HepG2 (cell line): ENCODE measurements at places on chromosomes 13 and 19. TPM values are rescaled to one million over a fixed set of nuclear protein-coding genes. Genes with fewer than 3 reads are reported as not detected.

CEACAM16 gene
- not detected in 2 replicates for total RNA-seq

NTN5 gene
- not detected in 2 replicates for total RNA-seq

DNA sequence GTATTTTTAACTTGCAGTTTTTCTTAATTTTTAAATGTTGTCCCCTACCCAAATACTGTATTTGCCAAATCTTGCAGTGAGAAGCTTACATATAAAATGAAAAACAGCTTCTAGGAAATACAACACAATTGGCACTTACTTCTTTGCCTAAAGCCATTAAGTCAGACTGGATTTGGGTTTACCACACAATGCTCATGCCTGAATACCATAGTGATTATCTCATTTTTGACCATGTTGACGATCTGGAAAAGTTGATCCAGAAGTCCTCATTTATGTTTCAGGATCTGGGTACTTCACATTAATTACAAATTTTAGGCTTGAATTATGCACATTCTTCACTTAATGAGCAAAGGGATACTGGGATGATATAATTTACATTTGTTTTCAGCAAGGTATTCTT, 2.4 kb downstream of the RNF6 start:
- no peaks in the 10 kb centered on the region; the same call in 2 of the 3 replicates for H3K27me3 ChIP-seq
- H3K36me3 ChIP-seq = peaks cover 22% of the 10 kb centered on the region

GRCh38 chr19:44212866-44213346, 574 bp downstream of the ZNF227 start:
- H3K4me3 ChIP-seq = peak overlapping the region; percentile 100
- DNase-seq = peak; percentile 1
- peak overlapping the region; percentile 58 for H3K27ac ChIP-seq
- H3K36me3 ChIP-seq = peaks cover 2% of the 10 kb centered on the region; the same call in 1 of the 2 replicates

DNA sequence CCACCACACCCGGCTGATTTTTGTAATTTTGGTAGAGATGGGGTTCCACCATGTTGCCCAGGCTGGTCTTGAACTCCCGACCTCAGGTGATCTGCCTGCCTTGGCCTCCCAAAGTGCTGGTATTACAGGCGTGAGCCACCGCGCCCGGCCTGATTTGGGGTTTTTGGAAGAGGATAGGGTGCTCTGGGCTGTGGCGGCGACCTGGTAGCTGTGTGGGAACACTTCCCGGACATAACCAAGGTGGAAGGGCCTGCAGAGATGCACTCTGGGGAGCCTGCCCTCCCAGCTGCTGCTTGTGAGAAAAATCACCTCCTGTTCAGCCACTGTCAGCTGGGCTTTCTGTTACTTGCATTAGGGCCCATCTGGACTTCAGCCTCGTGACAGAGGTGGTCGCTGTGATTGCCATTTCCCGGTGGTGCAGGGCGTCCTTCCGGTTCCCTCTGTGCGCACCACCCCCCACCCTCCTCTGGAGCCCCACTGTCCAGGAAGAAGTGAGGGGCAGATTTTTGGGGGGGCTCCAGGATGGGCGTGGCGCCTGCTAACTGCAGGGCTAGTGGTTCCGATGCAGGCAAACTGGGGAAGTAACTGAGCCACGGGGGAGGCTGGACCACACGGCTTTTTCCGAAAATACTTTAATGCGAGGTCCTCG, 7.5 kb downstream of the IL4I1 start:
- no peaks in the 10 kb centered on the region; the same call in 1 of the 2 replicates for H3K27me3 ChIP-seq
- peaks cover 8% of the 10 kb centered on the region; the same call in 2 of the 3 replicates for H3K36me3 ChIP-seq
- no peak overlapping the region for H3K27ac ChIP-seq
- H3K4me3 ChIP-seq = no peak overlapping the region

KASH5 gene
- not detected in 2 replicates for total RNA-seq

DNA sequence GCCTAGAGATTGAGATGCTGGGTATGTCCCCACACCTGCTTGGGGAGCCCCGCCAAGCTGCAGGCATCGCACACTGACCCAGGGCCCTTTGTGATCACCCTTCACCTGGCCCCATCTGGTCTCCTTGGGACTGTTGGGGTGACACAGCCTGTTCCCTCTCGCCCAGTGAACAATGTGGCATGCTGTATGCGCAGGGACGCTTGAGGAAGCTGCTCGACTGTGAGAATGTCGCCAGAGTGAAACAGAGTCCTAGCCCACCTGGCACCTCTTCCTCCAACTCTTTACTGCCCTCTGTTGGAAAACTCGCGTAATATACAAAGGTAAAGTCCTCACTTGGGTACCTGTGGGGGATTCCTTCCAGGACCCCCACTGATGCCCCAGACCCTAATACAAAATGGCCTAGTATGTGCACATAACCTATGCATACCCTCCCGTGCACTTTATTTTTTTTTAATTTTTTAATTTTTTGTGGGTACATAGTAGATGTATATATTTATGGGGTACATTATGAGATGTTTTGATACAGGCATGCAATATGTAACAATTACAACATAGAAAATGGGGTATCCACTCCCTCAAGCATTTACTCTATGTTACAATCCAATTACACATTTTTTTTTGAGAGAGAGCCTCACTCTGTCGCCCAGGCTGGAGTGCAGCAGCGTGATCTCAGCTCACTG, 9.0 kb downstream of the BLOC1S3 start:
- no peaks in the 10 kb centered on the region for H3K27me3 ChIP-seq
- no peak overlapping the region for H3K27ac ChIP-seq
- DNase-seq = peak; percentile 49
- peaks cover 29% of the 10 kb centered on the region for H3K4me1 ChIP-seq
- H3K4me3 ChIP-seq = peak overlapping the region; percentile 43; the same call in 1 of the 2 replicates
- no peaks in the 10 kb centered on the region for H3K36me3 ChIP-seq

RFPL4A gene
- not detected in 2 replicates for total RNA-seq

TBXA2R gene
- not detected in 2 replicates for total RNA-seq

GRCh38 chr13:44812818-44813217, 176.5 kb downstream of the NUFIP1 start:
- DNase-seq = no peak
- no peak overlapping the region for H3K4me3 ChIP-seq
- peaks cover 31% of the 10 kb centered on the region for H3K4me1 ChIP-seq
- H3K27ac ChIP-seq = no peak overlapping the region

TPT1 gene
- total RNA-seq = 2,953 and 3,643 TPM in 2 replicates

- no peak overlapping the region for H3K4me3 ChIP-seq
- H3K4me1 ChIP-seq = peaks cover 33% of the 10 kb centered on the region
- H3K27ac ChIP-seq = no peak overlapping the region
These were observed 79.5 kb downstream of the KLF5 start for GRCh38 chr13:73138276-73138637.

DNA sequence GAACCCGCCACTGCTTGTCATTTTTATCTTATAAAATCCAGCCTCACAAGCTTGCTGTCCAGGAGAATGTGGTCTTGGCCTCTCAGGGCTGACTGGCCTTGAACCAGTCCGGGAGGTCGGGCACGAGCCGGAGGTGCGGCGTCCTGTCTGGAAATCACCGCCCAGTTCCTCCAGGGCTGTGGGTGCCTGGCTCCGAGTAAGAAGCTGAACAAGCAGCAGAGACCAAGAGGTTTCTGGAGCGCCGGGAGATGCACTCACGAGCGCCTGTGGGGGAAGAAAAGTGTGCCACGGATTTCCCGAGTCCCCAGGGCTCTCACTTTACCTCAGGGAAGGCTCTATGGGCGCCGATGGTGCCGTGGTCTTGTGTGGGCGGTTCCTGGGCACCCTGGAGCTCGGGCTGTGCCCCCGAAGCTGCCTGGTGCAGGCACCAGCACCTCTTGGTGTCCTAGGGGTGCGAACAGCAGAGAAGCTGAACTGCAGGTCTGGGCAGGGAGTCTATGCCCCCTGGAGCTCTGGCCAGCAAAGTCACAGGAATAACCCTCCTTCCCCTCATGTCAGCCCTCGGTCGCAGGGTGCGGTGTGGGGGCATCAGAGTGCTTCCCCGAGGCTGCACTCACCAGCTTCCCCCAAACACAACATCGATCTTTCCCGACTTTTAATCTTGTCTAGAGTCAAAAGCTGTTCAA, 50.0 kb downstream of the GAS6 start:
- H3K4me3 ChIP-seq = no peak overlapping the region
- no peak for DNase-seq
- no peaks in the 10 kb centered on the region for H3K36me3 ChIP-seq
- no peak overlapping the region for H3K27ac ChIP-seq

RGS9BP gene
- total RNA-seq = not detected in 2 replicates

- H3K4me1 ChIP-seq = no peaks in the 10 kb centered on the region
- DNase-seq = no peak
- H3K27ac ChIP-seq = no peak overlapping the region
These were observed 192.2 kb upstream of the TSHZ3 start for GRCh38 chr19:31541396-31541795.

ZNF837 gene
- total RNA-seq = 0.73 and 1.3 TPM in 2 replicates

- peak overlapping the region; percentile 95 for H3K27ac ChIP-seq
- H3K27me3 ChIP-seq = no peaks in the 10 kb centered on the region
- DNase-seq = no peak
- H3K4me3 ChIP-seq = peak overlapping the region; percentile 89
These were observed 644 bp upstream of the RAVER1 start for GRCh38 chr19:10333758-10334587.

FCGBP gene
- total RNA-seq = 7.0 and 7.2 TPM in 2 replicates

DNA sequence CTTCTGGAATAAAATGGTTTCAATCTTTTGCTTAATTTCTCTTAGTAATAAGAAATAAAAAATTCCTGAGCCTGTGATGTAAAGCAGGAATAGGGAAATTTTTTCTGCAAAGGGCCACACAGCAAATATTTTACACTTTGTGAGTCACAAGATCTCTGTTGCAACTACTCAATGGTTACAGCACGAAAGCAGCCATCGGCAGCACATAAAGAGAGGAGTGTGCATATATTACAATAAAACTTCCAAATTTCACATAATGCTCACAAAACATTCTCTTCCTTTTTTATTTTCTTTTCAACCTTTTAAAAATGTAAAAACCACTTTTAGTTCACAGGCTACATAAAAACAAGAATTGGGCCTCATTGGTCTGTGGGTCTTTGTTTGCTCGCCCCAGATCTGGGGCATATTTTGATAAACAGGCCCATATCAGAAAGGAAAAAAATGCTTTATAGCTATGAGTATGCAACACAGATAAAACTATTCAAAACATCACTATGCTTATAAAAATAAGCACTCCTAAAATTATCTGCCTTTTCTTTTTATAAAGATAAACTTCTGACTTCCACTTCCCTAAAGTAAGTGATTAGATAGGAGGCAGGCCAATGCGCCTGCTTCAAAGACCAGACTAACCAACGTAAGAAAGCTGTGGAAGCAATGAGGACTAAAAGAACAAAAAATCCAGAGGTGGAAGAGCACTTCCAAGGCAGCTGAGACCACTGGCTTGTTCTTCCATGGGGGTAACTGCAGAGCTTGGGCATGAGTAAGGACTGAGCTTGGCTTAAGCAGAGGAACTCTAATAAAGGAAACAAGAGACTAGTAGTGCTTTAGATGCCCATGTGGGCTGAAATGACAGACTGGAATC, 26.5 kb downstream of the MYCBP2 start:
- H3K36me3 ChIP-seq = no peaks in the 10 kb centered on the region
- peaks cover 22% of the 10 kb centered on the region for H3K4me1 ChIP-seq
- H3K4me3 ChIP-seq = no peak overlapping the region
- H3K27ac ChIP-seq = no peak overlapping the region
- H3K27me3 ChIP-seq = no peaks in the 10 kb centered on the region

MYO16 gene
- not detected in 2 replicates for total RNA-seq

- no peaks in the 10 kb centered on the region for H3K36me3 ChIP-seq
- H3K4me3 ChIP-seq = no peak overlapping the region
- no peak for DNase-seq
- H3K4me1 ChIP-seq = no peaks in the 10 kb centered on the region
- H3K27ac ChIP-seq = no peak overlapping the region
These were observed 19.0 kb downstream of the NLRP7 start for GRCh38 chr19:54928299-54928698.

COL4A1 gene
- not detected in 2 replicates for total RNA-seq

- H3K36me3 ChIP-seq = no peaks in the 10 kb centered on the region
- DNase-seq = peak; percentile 46
- no peak overlapping the region for H3K4me3 ChIP-seq
- H3K27ac ChIP-seq = no peak overlapping the region
- peaks cover 3% of the 10 kb centered on the region; the same call in 1 of the 2 replicates for H3K27me3 ChIP-seq
- peaks cover 15% of the 10 kb centered on the region; the same call in 1 of the 2 replicates for H3K4me1 ChIP-seq
These were observed 7.7 kb downstream of the PNMA8B start for GRCh38 chr19:46487802-46488445.

- no peaks in the 10 kb centered on the region for H3K4me1 ChIP-seq
- no peak for DNase-seq
- no peak overlapping the region for H3K27ac ChIP-seq
- H3K4me3 ChIP-seq = no peak overlapping the region
- no peaks in the 10 kb centered on the region for H3K27me3 ChIP-seq
- no peaks in the 10 kb centered on the region for H3K36me3 ChIP-seq
These were observed 3.2 kb downstream of the ZNF726 start for GRCh38 chr19:23917856-23918255.

- H3K27me3 ChIP-seq = no peaks in the 10 kb centered on the region
- no peak overlapping the region for H3K27ac ChIP-seq
- DNase-seq = no peak
These were observed 145.7 kb downstream of the AKAP11 start for GRCh38 chr13:42417626-42418025.

DNA sequence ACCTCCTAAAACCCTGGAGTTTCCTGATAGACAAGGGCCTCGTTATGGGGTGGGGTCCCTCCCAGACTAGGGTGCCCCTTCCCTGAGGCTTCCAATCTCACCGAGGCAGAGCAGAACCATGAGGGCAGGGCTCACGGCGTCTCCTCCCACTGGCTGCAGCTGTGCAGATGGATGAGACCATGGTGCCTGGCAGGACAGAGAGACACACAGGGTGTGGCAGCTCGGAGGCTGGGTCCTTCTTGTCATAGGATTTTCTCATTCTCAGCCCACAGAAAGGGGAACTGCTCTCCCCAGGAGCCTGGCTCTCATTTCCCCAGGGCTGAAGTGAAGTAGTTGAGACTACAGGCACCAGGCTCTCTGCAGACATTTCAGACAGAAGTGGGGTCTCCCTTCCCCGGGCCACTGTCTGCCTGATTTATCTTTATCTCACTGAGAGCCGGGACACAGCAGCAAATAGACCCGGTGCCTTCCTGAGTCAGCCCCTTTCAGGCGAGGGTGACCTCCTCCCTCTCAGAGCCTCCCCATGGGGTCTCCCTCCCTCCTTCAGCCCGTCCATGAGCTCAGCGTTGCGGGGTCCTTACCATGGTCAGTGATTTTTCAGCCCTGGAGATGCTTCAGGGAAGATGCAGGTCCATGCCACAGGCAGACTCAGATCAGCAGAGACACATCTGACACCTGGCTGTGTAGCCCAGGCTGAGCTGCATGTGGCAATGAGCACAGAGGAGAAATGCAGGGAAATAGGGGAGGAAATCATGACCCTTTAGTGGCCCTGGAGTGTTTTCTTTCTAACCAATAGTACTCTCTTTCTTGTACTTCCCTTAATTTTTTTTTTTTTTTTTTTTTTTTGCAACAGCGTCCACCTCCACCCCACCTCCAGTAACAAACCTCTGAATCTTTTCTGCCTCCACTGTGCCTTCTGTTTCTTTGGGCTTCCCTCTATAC, at the start of gene LILRA5:
Gene LILRA5 (minus strand): TSS at position 731 of the 942 bp plus-strand sequence. CDS start 147 bp downstream, at position 584.
- H3K4me3 ChIP-seq = no peak within 1 kb of the TSS
- no peaks in the 10 kb centered on the region for H3K36me3 ChIP-seq
- peaks cover 13% of the 10 kb centered on the region; the same call in 1 of the 3 replicates for H3K27me3 ChIP-seq
